Osteoblast (primary cell): ENCODE measurements at places on chromosomes 5 and 9. TPM values are rescaled to one million over a fixed set of nuclear protein-coding genes. Genes with fewer than 3 reads are reported as not detected.

ORM2 gene
- not detected in 2 replicates for total RNA-seq

ZFP2 gene
- 1.2 and 1.4 TPM in 2 replicates for total RNA-seq

FGF1 gene
- total RNA-seq: 2.9 and 4.3 TPM in 2 replicates

HAPLN1 gene
- 18.8 and 36.5 TPM in 2 replicates for total RNA-seq

SH3PXD2B gene
- 58.3 and 59.2 TPM in 2 replicates for total RNA-seq

GRCh38 chr5:169547508-169547907 lies 36.1 kb upstream of the SPDL1 start:
- no peak for DNase-seq

- DNase-seq: no peak
These were observed 17.6 kb upstream of the NANS start for GRCh38 chr9:98038958-98039357.

GRCh38 chr9:74172874-74173273 lies 324.3 kb upstream of the RORB start:
- no peak for DNase-seq

- DNase-seq: no peak
These were observed 788.9 kb upstream of the GRAMD2B start for GRCh38 chr5:125634216-125634835.

- no peak for DNase-seq
These were observed 183.9 kb downstream of the AUH start for GRCh38 chr9:91177661-91178280.

DNA sequence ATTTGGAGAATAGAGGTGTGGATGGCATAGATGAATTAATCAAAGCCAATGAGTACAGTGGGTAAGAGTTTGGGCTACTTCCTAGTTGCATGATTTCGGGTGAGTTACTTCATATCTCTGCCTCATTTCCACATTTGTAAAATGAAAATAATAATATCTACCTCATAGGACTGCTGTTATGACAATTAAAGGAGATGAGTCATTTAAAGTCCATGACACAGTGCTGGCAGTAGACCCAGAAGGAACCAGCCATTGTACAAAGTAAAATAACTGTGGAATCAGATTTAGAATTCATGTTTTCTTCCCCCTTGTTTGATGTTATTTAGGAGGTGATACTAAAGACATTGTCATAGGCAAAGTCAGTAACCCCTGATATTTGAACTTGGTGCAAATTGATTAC lies 139.5 kb upstream of the SLC27A6 start:
- no peak for DNase-seq

DNA sequence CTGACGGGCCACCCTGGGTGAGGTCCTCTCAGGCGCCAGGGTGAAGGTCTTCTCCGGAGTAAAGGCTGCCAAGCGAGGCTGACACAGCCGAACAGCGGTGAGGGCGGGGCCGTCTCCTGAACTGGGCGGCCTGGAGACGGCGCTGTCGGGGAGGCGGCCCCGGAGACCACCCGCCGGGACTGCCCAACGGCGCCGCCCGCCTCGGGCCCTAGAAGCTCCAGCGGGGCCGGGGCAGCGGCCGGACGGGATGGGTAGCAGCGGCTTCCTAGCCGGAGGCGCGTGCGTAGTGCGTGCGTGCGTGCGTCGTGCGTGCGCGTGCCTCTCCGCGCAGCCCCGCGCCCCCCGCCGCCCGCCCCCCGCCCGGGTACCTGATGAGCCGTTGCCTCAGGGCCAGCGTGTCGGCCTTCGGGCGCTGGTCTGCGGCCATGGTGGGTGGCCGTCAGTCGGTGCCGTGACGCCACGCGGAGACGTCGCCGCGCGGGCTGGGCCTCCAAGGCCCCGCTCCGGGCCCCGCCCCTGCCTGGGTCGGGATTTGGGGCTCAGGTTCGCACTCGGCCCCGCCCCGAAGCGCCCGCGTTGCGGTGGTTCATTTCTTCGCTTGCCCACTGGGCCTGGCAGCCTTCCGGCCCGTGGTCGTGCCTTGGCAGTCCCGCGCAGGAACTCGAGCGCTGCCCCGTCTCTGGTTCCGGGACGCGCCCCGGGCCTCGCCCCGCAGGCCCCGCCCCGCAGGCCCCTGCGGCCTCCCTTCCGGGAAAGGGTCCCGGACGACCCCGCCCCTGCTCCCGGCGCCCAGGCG lies at the start of gene PHYKPL:
PHYKPL (minus strand) TSS at position 679 of the 796 bp plus-strand sequence; CDS start at position 427, 252 bp downstream.
- DNase-seq: peak; percentile 97

GRCh38 chr5:11377896-11378295 lies 526.4 kb downstream of the CTNND2 start:
- no peak for DNase-seq

- DNase-seq: no peak
These were observed 28.3 kb upstream of the GFPT2 start for GRCh38 chr5:180381428-180381827.
